ENCODE measurements at places on chromosomes 2 and 18. TPM values are rescaled to one million over a fixed set of nuclear protein-coding genes. Genes with fewer than 3 reads are reported as not detected.

Gene CD302
- 0.75 TPM for total RNA-seq

Gene LRRTM1
- total RNA-seq: not detected

GRCh38 chr18:41022484-41022883 lies 932.5 kb upstream of the PIK3C3 start:
- no peak for DNase-seq

DNA sequence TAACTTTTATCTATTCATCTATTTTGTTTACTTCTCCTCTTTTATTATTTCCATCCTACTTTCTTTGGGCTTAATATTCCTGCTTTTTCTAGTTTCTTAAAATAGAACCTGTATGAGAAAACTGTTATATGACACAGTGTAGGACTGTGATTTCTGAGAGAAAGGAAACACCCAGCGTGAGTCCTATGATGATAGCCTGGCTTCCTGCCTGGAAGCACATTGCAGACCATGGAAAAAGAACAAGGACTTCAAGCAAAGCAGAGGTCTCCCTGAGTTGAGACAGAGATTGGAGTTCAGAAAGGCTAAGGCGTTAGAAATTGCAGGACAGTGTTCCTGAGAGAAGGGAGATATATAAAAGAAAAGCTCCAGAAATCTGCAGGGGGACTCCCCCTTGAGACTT lies 7.8 kb downstream of the RBM44 start:
- no peak for DNase-seq

All from CD8-positive, alpha-beta memory T cell (primary cell).